ENCODE measurements at places on chromosomes 12 and 14. TPM values are rescaled to one million over a fixed set of nuclear protein-coding genes. Genes with fewer than 3 reads are reported as not detected.

DTX1 gene
- 75.3 TPM for total RNA-seq

MANSC4 gene
- not detected for total RNA-seq

TPH2 gene
- not detected for total RNA-seq

GLRX5 gene
- total RNA-seq, result 22.4 TPM

Data from activated B cell treated with CpG ODN at 0.5 μM for 24 hours (primary cell).